ENCODE measurements at places on chromosomes 4 and X.

GRCh38 chr4:22686141-22686540 is 6.6 kb upstream of the GBA3 start:
- DNase-seq, result no peak

- DNase-seq, result no peak
Observed at GRCh38 chr4:163534056-163534455, 39.6 kb downstream of the TMA16 start.

DNA sequence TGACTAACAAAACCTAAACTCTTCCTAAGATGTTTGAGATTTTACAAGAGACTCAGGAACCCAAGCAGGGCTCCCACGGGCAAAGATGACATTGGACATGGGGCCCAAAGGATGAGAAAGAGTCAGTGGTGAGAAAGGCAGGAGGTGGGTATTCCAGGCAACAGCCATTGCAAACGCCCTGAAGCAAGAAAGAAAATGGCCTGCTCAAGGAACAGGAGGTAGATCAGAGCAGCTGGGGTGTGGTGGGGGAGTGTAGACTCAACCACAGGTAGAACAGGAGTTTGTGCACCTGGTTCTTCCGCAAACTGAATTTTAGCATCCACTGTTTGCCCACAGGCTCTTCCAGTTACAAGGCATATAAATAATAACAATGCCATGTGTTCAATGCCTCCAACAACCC is 3.3 kb downstream of the PPP2R2C start:
- DNase-seq, result no peak

DNA sequence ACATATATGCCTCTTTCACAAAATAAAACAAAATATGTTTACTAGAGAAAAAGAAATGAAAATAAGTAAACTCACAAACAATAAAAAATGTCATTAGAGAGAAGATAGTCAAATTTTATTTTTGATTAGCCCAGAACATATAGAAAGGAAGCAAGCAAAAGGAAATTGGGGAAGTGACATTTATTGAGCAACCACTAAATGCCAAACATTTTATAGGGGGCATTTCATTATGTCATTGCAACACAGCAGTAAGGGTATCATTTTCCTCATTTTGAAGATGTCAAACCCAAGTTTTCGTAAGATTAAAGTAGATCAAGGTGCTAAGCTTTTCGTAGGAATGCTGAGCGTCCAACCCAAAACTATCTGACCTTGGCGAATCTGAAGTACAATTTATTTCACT is 1331.5 kb upstream of the PABPC4L start:
- DNase-seq, result no peak

DNA sequence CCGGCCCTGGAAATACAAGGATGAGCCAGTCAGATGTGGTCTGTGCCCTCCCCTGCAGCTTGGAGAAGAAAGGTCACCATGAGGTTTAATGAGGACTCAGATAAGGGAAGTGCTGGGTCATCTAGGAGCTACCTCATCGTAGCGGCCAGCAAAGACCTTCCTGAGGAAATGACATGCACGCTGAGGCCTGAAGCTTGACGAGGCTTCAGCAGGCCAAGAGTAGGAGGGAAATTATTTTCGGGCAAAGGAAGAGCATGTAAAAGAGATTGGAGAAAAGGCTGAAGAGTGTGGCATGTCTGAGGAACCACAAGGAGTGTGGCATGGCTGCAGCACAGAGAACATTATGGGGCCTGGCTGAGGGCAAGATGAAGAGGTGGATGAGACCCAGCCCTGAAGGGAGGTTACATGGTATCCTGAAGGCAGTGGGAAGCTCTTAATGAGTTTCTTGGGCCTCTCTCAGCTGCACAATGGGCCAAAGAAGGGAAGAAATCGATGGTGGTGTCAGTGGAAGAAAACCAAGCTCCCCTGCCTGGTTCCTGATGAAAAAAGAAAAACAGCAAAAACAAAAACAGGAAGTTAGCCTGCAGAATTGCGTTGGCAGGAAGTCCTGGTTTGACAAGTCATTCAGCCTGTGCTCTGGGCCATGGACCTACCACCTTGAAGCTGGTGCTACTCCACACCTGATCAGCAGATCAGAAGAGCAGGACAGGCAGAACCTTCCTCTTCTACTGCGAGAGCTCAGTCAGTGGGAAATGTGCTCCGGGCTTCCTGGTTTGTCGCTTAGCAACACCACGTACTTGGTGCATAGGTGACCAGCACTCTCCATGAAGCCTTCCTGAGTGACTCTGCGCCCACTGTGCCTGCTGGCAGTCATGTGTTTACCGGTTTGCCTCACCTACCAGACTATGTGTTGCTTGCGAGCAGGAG is 134.5 kb upstream of the KLF3 start:
- peak; percentile 80 for DNase-seq

DNA sequence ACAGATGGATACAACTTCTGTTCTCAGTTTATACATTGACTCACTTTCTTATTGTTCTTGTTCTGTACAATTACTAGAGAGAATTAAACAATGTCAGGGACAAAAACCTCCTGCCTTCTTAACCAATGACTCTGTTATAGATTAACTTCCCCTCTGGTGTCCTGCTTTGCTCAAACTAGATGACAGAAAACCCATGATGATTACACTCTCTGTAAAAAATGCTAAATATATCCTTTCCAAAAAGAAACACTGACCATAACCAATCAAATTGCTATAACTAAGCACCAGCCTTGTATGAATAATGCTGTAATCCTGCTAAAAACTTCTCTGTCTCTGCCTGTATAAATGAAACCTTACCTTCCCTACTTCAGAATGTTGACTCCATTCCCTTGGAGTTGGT is 29.8 kb upstream of the IL13RA2 start:
- DNase-seq, result no peak

DNA sequence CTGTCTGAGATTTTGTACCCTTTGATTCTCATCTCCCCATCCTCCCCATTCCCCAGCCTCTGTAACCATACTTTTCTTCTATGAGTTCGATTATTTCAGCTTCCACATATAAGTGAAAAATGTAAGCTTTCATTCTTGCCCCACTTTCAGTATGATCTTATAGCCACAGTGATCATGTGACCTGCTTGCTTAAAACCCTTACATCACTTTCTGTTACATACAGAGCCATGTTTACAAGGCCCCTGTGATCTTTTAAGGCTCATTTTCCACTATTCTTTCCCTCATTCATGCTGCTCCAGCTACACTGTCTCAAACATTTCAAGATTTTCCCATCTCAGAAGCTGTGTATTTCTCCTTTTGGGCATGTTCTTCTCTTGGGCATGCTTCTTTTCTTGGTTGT is 147.7 kb downstream of the DCK start:
- no peak for DNase-seq

DNA sequence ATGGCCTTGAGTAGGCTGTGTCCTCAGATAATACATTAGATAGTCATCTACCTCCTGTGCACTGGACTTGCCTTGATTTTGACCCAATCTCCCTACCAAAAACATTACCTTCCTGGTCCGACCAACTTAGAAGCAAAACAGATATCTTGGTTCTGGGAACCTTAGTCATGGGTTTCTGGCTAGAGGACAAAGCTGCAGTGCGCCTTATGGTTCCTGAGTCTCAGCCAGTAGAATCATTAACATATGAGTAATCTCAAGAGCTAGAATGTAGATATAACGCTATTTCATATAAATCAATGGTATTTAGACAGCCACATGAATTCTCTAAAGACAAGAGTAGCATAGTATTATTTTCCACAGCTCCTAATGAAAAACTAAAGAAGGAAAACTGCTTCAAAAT is 83.1 kb downstream of the GRIA3 start:
- DNase-seq, result no peak

DNA sequence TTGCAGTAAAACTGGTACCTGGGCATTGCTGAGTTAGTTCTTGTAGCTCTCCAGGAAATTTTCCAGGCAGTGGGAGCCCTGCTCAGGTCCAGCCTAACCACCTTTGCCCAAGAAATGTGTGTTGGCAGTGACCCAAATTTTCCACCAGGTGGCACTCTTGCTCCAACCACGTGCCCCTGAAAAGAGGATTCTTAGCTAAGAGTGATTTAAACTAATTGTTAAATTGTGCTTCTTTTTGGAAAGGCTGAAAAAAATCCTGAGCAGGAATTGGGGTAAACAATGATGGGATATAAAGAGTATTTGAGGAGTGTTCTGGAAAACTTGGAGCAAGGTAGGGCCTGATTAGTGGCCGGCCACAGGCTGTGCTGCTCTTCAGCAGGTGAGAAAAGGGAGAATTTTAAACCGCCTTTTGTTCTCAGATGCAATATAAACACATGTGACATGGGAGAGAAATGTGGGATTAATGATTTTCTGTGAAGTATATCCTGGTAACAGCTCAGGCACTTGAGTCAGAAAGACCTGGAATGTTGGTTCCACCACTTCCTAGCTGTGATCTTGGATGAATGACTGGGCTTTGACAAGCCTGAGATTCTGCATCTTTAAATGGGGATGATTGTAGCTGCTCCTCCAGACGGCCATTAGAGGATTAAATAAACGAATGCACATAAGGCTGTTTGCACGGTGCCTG is 219.6 kb downstream of the PTTG2 start:
- DNase-seq, result peak; percentile 89

- DNase-seq, result peak; percentile 90
Observed at GRCh38 chr4:154551872-154552686, 1.9 kb upstream of the PLRG1 start.

GRCh38 chr4:40865696-40866095 is 115.9 kb downstream of the NSUN7 start:
- DNase-seq, result no peak

GRCh38 chrX:13473442-13474163 is 95.8 kb upstream of the EGFL6 start:
- peak; percentile 41 for DNase-seq

GRCh38 chr4:128600410-128600809 is 209.1 kb upstream of the JADE1 start:
- no peak for DNase-seq

DNA sequence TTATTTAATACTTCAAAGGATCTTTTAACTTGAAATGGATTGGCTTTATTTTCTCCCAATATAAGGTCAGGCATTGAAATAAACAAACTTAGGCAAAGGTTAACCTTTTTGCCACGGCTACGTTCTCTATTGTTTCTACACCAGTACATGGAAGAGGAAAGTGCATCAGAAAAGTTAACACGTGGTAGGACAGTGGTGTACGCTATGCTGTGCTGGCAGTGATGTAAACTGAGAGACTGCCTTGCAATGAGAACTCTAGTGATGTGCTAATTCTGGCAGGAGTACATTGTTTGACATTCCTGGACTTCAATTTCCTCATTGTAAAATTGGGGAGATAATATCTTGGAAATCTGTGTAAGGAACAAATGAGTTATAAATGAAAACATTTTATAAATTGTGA is 208.2 kb downstream of the TMA16 start:
- no peak for DNase-seq

DNA sequence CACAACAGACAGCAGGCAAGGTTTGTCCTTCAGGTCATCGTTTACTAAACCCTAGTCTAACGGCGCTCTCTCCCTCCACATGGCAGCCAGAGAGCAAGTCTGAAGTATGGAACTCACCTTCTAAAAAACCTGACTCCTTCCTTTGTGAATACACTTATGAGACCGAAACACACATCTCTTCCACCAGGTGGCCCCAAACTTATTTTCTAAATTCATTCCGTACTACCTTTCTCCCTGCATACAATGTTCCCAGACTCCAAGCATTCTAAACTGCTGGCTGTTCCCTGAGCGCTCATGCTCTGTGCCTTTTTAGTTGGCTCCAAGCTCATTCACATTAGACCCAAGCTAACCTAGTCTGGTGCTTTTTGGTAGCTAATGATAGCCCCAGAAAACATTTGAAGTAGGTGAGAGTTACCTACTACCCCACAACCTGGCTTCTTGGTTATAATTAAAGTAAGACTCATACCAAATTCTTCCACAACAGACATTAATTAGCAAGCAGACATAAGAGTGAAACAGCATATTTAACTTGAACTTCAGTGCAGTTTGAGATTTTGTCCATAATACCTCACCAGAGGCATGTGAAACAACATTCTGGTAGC is 67.6 kb upstream of the DCLK2 start:
- no peak for DNase-seq

GRCh38 chrX:102934624-102935023 is 2.4 kb upstream of the RAB40AL start:
- DNase-seq, result no peak

DNA sequence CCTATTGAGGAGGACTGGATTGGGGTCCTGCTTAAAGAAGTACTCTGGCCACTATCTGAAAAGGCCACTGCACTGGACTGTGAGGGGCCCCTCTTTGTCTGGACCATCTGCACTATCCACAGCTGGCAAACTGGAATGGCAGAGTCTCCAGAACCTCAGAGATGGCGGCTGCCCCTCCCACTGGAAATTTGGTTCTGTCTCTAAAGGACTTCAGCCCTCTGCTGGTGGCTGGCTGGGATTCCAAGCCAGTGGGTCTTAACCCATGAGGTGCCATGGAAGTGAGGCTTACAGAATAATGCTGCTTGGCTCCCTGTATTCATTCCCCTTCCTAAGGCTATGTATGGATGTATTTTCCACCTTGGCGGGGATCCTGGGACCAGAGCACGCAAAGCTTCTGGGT is 41.6 kb upstream of the CYLC1 start:
- no peak for DNase-seq

DNA sequence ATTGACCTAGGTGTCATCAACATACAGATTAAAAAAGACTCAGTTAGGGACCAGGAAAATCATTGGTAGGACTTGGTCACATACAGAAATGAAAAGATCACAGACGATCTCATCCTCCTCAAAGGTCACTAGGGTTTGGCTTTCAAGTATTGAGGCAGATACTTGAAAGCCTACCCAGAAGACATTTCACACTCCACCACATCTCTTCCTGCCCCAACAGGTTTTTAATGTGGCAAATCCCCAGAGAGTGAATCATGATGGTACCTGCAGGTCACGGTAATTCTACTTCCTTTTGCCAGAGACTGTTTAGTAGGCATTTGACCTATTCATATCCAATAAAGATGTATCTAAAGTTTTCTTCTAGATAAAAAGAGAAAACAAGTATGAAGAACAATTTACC is 44.1 kb downstream of the INPP4B start:
- DNase-seq, result no peak

GRCh38 chr4:10441512-10441911 is 15.7 kb downstream of the ZNF518B start:
- DNase-seq, result no peak

GRCh38 chr4:142452161-142452855 is 393.8 kb downstream of the INPP4B start:
- no peak for DNase-seq

- no peak for DNase-seq
Observed at GRCh38 chrX:16566571-16566970, 83.4 kb upstream of the S100G start.

DNA sequence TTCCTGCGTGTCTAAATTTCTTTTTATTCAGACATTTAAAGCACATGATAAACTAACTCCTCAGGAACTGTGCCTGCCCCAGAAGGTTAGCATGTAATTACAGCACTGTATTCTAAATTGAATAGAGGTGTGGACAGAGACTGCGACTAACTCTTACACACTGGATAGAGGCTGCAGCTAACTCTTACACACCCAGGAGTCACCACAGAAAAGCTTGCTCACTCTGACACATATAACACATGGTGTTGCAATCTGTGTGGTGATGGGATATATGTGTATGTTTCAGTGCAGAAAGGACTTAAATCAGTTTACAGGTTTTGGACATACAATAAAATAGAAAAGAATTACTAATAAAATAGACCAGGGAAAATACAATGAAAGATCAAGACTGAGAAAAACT is 41.5 kb downstream of the SMAD1 start:
- DNase-seq, result no peak

- no peak for DNase-seq
Observed at GRCh38 chr4:38128478-38129459, 168.6 kb downstream of the PTTG2 start.

- no peak for DNase-seq
Observed at GRCh38 chrX:21741869-21742701, 15.8 kb downstream of the SMPX start.

- peak; percentile 77 for DNase-seq
Observed at GRCh38 chr4:74228691-74229640, 71.0 kb downstream of the MTHFD2L start.

- no peak for DNase-seq
Observed at GRCh38 chr4:119302073-119302832, 19.7 kb downstream of the FABP2 start.
